ENCODE measurements at places on chromosomes 16 and 17. TPM values are rescaled to one million over a fixed set of nuclear protein-coding genes. Genes with fewer than 3 reads are reported as not detected.
A peak's percentile ranks its signal among the peaks of the same experiment; 100 is the strongest.

DNA sequence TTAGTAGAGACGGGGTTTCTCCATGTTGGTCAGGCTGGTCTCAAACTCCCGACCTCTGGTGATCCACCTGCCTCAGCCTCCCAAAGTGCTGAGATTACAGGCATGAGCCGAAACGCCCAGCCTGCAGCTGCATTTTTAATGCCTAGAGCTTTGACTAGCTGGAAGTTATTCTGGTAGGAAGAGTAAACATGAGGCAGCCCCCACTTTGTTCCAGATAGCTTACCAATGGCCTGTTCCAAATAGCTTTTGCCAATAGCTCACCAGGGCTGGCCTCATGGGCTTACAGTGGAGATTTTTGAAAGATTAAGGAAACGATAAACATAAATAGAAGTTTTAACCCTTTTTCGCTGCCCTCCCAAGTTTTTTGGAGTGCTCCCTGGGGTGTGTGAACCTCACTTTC lies 9.8 kb downstream of the TRPV2 start:
- no peak for DNase-seq

- DNase-seq = no peak
Measured at GRCh38 chr17:81870981-81871386, at the start of gene ARHGDIA. ARHGDIA (minus strand) TSS chr17:81871337; CDS start chr17:81869930, 1,407 bp downstream.

GRCh38 chr17:38559051-38559879 lies 46.5 kb downstream of the SRCIN1 start:
- DNase-seq = peak; percentile 95

The NKD1 gene
- 47.2 TPM for total RNA-seq

DNA sequence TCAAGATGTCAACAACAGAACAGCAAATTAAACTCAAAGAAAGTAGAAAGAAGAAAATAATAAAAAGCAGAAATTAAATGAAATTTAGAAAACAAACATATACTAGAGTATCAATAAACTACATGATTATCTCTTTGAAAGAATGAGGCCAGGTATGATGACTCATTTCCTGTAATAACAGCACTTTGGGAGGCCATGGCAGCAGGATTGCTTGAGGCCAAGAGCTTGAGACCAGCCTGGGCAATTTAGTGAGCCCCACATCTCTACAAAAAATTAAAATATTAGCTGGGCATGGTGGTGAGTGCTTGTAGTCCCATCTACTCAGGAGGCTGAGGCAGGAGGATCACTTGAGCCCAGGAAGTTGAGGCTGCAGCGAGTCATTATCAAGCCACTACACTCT lies 232.5 kb downstream of the RAB11FIP4 start:
- DNase-seq = no peak

The LYRM1 gene
- 28.9 TPM for total RNA-seq

DNA sequence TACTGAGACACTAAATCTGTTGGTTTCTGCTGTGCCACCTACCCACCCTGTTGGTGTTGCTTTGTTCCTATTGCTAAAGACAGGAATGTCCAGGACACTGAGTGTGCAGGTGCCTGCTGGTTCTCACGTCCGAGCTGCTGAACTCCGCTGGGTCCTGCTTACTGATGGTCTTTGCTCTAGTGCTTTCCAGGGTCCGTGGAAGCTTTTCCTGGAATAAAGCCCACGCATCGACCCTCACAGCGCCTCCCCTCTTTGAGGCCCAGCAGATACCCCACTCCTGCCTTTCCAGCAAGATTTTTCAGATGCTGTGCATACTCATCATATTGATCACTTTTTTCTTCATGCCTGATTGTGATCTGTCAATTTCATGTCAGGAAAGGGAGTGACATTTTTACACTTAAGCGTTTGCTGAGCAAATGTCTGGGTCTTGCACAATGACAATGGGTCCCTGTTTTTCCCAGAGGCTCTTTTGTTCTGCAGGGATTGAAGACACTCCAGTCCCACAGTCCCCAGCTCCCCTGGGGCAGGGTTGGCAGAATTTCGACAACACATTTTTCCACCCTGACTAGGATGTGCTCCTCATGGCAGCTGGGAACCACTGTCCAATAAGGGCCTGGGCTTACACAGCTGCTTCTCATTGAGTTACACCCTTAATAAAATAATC lies 14.6 kb downstream of the STH start:
- DNase-seq = no peak

The TRIM72 gene
- total RNA-seq = 0.17 TPM

DNA sequence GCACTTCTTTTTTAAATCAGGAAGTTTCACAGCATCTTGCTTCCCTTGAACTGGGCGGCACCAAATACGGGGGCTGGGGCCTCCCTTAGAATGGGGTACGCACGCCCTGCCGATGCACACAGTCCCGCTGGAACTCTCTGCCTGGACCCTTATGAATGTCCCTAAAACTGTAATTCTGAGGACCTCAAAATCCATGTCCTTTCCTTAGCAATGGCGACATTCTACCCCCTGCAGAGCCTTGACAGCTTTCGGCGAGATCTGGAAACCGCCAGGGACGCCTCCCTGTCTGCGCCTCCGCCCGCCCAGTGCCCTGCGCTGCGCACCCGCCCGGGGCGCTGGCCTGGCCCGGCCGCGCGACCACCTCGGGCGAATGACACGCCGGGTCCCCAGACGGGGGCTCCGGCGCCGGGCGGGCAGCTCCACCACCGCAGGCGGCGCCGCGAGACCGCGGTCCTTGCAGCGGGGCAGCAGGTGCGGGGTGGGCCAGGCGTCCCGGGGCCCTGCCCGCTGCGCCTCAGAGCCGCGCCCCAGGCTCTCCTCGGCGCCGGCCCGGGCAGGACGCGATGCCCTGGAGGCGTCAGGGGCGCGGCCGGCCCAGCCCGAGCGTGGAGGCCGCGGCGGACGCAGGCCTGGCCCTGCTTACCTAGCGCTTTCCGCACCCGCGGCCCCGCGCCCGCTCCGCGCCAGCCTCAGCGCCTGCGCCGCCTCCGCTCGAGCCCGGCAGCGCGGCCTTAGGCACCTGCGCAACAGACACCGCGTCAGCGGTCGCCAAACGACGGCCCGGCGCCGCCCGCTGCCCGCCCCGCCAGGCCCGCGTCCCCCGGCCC lies 548 bp downstream of the HAGH start:
- peak; percentile 88 for DNase-seq

The ZFP90 gene
- total RNA-seq = 17.7 TPM

- no peak for DNase-seq
Measured at GRCh38 chr17:41635121-41636097, 11.0 kb upstream of the KRT17 start.

DNA sequence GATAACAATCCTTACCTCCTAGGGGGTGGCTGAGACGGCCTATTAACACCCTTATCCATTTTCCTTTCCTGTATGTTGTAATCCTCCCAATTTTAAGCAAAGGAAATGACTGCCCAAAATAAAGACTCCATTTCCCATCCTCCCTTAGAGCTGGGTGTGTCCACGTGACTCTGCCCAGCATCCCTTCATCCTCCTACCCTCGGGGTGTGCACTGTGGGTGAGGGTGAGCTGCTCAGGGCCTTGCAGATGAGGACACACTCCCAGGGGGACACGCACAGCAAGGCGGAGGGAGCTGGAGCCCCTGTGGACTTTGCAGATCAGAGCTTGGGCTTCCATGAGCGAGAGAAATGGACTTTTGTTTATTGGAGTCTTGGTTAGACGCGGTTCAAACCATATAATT lies 186.8 kb downstream of the IRF8 start:
- DNase-seq = peak; percentile 10

GRCh38 chr17:6938637-6939036 lies 57.2 kb upstream of the ALOX12 start:
- no peak for DNase-seq

The ITGAX gene
- 184 TPM for total RNA-seq

- no peak for DNase-seq
Measured at GRCh38 chr17:2218426-2218825, 85.2 kb downstream of the SMG6 start.

The PEX12 gene
- total RNA-seq = 4.7 TPM

DNA sequence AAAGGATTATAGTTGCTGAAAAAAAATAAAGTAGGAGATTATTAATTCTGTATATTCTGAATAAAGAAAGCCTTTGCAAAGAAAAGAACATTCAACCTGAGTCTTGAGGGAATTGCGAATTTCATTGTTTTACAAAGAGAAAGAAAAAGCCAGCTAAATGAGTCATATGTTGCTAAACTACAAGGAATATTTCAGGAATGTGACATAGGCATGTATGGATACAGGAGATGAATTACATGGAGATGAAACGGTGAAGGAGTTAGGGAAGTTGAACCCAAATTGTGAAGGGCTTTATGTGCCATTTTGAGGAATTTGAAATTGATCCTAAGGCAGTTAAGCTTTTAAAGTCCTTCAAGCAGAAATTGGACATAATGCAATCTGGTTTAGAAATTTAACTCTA lies 177.3 kb upstream of the RBL2 start:
- DNase-seq = no peak

The CORO6 gene
- total RNA-seq = 7.7 TPM

- peak; percentile 93 for DNase-seq
Measured at GRCh38 chr16:11255737-11256660, at the start of gene SOCS1. SOCS1 (minus strand) TSS chr16:11256204; CDS start chr16:11255478, 726 bp downstream.

The BCAR1 gene
- 61.7 TPM for total RNA-seq

GRCh38 chr17:18314059-18314730 lies 599 bp downstream of the TOP3A start:
- DNase-seq = no peak

GRCh38 chr16:23420011-23420410 lies 33.0 kb downstream of the COG7 start:
- DNase-seq = no peak

GRCh38 chr16:47125757-47126156 lies 18.0 kb downstream of the NETO2 start:
- no peak for DNase-seq

DNA sequence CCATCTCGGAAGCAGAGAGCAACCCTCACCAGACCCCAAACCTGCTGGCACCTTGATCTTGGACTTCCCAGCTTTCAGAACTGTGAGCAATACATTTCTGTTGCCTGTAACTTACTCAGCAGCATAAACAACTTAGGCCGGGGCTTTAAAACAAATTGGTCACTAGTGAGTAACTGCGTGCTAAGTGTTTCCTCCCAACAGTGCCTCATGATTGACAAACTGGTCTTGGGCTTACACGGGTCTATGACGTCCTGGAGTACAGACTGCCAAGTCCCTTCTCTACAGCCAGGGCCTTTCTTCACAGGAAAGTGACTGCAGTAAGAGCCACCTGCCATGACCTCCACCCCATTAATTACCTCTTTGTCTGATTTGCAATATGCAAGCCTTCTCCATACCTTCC lies 136.7 kb downstream of the XYLT1 start:
- no peak for DNase-seq

GRCh38 chr16:11711662-11712061 lies 31.0 kb downstream of the TXNDC11 start:
- no peak for DNase-seq

DNA sequence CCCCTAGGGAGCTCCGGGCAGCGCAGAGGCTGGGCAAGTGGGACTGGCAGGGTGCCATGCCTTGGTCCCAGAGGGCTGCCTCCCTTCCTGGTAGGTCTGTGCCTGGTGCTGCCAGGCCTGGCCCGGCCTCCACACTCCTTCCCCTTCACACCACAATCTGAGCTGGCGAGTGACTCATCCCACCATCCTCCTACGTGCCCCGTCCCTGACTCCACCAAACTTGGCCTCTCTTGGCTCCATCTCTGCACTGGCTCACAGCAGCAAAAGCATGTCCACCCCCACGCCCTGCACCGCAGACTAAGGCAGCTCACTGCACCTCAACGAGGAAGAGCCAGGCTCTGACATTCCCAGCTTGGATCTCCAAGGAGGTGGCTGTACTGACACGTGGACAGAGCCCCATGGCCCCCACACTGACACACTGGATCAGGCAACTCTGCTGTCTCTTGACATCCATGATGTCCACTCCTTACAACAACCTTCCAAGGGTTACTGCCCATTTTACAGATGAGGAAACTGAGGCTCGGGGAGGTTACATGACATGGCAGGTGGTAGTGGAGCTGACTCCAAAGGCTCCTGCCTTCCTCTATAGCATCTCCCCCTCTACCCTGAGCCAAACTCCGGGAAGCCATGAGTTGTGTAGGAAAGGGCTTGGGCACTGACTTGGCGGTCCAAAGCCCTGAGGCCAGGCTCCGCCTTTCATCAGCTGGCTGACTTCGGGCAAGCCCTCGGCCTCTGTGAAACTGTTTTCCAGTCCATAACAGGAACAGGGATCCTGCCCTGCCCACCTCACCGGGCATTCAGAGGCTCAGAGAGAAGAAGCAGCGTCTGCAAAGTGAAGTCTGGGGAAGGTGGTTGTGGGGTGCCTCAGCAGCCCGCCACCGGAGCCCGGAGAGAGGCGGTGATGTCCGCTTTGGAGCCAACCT lies 20.1 kb upstream of the KRT19 start:
- peak; percentile 76 for DNase-seq

DNA sequence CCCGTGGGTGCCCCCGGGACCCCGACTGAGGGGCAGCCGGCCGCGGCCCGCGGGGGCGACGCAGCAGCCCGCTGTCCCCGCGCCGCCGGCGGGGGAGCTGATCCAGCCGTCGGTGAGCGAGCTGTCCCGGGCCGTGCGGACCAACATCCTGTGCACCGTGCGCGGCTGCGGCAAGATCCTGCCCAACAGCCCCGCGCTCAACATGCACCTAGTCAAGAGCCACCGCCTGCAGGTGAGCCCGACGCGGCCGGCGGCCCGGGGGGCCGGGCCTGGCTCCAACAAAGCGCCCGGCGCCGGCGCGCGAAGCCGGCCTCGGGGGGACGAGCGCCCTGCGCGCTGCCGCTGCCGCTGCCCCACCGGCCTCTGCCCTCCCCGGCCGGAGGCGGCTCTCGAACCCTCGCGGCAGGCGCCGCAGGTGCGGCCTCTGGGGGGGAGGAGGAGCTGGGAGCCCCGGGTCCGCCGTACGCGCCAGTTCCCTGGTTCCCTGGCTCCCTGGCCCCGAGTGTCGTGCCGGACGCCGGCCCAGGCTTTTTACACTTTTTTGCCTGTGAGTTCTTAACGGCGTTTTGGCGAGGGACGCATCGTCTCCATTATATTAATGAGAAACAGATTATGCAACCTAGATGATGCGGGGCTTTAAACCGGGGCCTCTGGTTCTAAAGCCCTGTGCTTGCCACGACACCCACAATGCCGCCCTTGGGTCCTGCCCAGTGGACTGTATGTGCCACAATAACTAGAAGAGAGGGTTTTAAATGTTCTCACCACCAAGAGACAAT lies 521 bp downstream of the ATMIN start:
- DNase-seq = peak; percentile 77

- peak; percentile 75 for DNase-seq
Measured at GRCh38 chr16:48117217-48118105, 38.3 kb downstream of the ABCC12 start.

DNA sequence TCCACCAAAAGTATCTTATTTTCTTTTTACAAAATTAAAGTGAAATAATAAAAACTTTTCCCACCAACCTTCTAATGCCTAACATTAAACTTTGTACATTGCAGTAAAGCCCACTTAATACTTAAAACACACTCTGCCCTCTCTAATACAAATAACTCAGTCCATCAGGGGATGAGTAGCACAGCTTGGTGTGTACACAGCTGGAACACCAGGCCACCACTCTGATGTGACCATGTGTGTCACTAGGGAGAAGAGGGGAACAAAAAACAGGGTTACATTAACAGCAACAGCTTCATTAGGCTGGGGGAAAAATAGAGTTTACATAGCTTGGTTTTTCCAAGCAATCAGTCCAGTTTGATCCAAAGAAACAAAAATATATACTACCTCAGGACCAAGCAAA lies 295.0 kb downstream of the CEP112 start:
- no peak for DNase-seq

GRCh38 chr16:84526794-84527531 lies 22.5 kb upstream of the MEAK7 start:
- DNase-seq = no peak

Measured in upper lobe of right lung (tissue), 1 donor.